ENCODE measurements at places on chromosomes 12 and 14.

- DNase-seq, result no peak
These were observed 12.5 kb upstream of the MARK3 start for GRCh38 chr14:103372552-103373304.

DNA sequence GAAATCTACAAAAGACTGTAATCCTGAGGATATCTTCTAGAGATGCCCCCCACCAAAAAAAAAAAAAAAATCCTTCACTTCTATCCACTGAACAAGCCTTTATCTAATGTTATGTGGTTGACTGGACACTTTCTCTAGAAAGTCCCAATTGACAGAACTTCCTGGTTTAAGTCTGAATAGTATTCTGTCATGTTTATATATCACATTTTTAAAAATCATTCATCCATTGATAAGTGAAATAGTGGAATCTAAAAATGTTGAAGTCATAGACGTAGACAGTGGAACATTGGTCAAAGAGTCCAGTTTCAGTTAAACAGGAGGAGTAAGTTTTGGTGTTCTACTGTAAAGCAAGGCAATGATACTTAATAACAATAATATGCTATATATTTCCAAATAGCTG lies 297.0 kb downstream of the SSPN start:
- no peak for DNase-seq

DNA sequence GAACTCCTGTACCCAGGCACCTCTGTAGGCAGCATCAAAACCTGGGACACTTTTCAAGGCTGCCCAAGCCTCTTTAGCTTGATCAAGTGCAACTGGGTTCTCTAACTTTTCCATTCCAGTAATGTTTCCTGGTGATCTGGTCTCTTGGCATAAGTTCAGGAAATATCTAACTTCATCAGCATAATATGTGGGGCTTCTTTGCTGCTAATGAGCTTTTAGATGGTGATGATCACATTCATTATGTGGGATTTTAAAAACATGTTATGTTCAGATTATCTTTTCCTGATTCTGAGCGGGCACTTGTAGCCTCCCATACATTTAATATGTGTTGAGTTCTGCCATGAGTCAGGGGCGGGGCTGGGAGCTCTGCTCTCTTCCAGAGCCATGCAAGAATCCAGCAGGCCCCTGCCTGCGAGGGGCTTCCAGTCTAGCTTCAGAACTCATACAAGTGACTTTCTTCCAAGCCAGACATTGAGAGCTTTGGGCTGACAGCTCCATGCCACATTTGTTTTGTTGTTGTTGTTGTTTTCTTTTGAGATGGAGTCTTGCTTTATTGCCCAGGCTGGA lies 39.5 kb upstream of the RIN3 start:
- DNase-seq, result no peak

- DNase-seq, result no peak
These were observed 47.1 kb downstream of the IGF1 start for GRCh38 chr12:102433304-102433703.

DNA sequence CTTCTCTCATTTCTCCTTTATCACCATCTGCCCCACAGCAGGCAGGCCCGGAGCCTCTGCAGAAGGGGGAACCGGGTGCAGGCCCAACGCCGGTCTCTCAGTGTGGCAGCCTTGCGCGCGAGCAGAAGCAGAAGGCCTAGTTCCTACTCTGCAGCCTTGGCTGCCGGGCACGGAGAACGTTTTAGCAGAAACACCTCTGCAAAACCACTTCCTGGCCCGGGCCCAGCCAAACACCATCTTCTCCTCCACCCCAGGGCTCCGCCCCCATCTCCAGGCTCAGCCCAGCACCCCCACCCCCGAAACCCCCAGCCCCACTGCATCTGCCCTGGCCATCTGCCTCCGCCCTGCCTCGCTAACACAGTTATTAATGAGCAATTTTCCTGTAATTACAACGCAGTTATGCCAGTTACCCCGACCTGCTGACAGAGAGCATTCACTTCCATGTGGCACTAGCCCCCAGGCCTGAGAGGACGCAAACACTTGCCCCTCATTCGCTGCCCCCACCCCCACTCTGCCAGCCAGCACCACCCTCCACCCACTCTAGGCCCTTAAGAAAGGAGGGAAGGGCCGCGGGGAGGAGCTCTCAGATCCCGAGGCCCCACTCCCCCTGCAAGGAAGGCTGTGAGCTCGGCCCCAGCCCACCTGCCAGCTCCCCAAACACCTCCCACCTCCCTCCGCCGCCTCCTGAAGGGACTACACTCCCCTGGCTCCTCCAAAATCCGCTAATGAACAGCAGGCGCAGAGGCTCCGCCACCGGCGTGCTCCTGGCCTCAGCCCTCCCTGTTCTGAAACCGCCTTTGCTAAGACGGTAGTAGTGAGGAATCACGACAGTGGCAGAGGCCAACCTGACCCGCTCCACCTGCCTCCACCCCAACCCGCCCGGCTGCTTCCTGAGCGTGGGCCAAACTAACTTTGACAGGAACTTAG lies 44.7 kb upstream of the FBRSL1 start:
- DNase-seq, result peak; percentile 89

DNA sequence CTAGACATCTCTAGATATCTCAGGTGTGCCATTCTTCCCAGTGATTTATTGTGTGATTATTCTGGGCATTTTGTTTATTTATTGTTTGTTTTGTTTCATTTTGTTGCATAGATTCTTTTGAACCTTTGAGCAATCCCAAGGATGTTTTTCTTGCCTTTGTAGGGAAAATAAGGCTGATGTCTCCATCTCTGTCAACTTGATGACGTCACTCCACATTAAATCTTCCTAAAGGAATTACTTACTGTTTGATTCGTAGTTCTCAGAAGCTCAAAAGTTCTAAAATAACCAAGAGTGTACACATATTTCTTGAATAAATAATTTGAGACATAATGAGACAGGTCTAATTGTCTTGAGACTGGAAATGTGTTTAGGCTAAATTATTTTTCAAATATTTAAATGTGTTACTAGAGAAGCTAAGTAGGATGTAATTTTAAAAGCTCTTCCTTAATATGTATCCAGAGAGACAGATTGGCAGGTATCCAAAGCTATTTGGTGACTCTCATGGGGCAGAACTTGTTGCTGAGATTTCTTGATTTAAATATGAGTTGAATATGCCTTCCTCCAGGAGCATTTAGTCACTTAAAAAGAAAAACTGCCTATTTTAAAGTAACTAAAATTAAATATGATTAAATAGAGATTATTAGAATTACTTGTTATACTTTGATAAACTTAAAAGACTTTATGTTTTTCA lies 128.7 kb downstream of the CNTN1 start:
- no peak for DNase-seq

DNA sequence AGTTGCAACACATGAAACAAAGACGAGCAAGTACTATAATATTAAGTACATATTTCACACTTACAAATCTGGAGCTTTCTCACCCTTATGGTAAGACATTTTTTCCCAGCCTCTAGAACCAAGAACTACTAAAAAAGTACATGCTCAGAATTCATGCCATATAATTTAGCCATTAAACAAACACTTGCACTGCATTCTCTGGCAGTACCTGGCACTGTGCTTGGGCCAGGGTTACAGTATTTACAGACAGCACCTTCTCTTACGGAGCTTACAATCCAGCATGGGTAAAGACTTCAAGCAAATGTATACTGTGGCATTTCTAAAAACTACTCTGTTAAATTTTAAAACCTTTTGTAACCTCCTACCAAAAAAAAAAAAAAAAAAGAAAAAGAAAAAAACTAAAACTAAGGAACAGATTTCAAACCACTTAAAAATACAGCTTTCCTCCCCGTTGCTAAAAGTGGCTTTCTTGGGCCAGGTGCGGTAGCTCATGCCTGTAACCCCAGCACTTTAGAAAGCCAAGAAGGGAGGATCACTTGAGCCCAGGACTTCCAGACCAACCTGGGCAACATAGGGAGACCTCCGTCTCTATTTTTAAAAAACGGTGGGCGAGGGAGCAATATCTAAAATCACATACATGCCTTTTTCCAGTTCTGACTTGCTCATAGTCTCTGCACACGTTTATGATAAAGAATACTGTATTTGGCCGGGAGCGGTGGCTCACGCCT lies 956 bp downstream of the GNPTAB start:
- DNase-seq, result no peak

DNA sequence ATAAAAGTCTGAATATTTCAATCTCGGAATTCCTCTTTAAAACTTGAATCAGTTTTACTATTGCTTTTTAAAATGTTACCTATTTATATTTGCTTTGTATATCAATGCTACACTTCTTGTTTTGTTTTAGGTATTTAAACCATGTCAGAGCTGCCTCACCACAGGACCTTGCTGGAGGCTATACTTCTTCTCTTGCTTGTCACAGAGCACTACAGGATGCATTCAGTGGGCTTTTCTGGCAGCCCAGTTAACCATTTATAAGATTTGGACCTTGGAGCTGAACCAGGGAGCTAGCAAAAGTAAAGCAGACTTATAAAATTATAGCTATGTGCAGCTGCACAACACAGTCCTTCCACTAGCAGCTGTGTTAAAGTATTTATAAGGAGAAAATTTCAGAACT lies 12.8 kb downstream of the TRMT5 start:
- DNase-seq, result no peak

- no peak for DNase-seq
These were observed 357.4 kb downstream of the C12orf50 start for GRCh38 chr12:87671757-87672156.

- no peak for DNase-seq
These were observed 102.4 kb upstream of the ATF1 start for GRCh38 chr12:50661300-50662115.

DNA sequence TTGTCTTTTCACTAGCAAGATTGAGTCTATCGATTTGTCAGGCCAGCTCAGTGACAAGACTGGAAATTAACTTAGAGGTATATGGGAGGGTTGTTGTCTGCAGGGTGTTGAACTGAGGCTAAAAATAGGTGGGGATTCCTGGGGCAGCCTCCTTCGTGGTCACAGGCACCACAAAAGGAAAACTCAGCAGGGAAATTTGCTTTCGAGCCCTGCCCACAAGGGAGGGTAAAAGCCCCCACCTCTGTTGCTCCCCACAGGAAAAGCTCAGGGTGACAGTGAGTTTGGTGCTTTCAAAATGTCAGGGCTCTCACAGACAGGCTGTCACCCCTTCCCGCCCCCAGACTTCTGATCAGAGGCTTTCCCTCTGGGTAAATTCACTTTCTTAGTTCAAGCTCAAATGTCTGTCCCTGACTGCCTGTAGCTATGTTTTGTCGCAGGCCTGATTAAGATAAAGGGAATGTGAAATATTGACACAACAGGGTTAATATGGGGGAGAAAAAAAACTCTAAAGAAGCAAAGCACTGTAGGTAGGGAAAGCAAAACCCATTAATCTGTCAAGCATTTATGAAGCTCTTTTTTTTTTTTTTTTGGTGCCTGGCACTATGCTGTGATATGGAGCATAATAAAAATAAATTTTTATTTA lies 11.7 kb upstream of the NFKBIA start:
- DNase-seq, result no peak

DNA sequence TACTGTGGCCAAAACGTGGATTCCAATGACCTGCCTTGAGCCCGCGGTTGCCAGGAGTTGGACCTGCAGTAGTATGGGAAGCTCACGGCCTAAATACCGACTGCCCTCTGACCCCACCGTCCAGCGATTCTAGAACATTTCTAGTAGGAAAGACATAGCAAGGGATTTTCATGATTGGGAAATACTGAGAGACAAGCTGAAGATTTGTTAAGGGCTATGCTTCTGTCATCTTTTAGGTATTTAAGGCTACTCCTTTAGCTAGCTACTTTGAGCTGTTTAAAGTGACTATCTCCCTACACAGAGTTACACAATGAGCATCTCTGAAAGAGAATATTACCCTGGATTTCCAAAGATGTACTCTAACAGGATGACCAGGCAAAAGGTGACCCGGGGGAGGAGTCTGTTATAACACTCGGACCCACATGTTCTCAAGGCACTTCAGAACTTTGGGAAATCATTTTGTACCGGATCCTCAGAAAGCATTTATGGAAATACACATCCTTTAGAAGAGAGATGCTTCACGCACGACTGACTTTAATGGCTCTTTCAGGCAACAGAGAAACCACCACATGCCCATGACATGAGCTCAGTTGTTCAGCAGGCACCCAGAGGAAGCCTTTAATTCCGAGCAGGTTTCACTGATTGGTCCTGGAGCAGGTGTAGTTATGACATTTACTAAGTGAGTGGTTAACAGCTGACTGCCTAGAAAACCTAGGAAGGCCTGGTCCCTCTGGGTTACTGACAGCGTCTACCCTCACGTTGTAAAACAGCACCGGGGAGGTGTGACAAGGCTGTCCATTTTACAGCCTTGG lies 4.2 kb downstream of the BAG5 start:
- DNase-seq, result no peak

DNA sequence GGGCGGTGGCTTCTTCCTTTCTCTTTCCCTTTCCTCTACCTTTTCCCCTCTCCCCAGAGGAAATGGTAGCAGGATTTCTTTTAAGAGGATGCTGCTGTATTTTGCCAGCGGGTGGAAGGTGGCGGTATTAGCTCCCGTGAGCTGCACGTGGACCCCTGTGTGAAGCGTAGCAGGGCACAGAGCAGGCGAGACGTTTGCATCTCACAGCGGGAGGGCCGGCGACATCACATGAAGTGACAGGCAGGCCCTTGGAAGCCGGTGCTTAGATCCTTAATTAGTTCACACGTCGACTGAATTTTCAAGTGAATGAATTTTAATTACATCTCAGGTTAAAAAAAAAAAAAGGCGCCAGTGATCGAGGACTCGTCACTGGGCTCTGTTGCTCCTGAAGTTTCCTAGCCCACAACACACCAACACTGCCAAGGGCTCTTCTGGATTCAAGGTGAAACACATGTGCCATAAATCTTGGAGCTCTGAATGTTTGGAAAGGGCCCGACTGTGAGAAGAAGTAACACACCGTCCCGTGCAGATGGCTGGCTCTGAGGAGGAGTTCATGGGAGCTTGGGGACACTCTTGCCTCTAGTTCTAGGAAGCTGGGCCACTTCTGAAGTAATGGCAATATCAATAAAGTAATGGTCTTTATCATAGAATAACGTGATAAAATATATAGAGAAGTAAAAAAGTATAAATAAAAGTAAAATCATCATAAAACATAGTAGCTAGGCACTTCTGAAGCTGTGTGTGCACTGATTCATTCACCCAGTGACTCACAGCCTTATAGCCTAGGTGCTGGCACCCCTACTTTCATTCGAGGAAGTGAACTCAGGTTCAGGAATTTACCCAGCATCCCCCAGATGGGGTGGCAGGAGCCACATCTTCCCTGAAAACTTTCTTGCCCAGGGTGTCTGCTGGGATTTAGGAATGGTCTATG lies 75.3 kb downstream of the AACS start:
- DNase-seq, result no peak

- DNase-seq, result peak; percentile 55
These were observed 137.7 kb upstream of the FGD4 start for GRCh38 chr12:32261638-32262037.

- DNase-seq, result peak; percentile 78
These were observed 13.9 kb downstream of the PELI2 start for GRCh38 chr14:56131865-56132833.

DNA sequence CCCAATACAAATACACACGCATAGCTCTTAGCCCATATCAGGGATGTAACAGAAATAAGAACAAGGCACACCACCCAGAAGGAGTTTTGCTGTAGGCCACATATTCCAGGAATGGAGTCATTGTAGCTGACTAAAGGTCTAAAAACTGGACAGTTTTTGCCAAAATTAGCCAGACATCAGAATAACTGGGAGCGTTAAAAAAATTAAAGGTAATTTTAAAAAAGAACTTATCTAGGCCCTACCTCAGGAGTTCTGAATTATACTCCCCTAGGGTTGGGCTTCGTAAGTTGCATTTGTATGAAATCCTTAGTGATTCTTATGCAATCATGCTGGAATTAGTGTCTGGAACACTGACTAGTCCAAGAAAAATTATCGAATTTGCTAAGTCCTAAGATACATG lies 987.7 kb downstream of the GALC start:
- no peak for DNase-seq

- DNase-seq, result no peak
These were observed 33.7 kb upstream of the PAX9 start for GRCh38 chr14:36627981-36628380.

GRCh38 chr12:5650281-5650680 lies 218.4 kb downstream of the NTF3 start:
- DNase-seq, result no peak

All from D341Med (cell line).